ENCODE measurements at places on chromosomes 4 and X. TPM values are rescaled to one million over a fixed set of nuclear protein-coding genes. Genes with fewer than 3 reads are reported as not detected.

DNA sequence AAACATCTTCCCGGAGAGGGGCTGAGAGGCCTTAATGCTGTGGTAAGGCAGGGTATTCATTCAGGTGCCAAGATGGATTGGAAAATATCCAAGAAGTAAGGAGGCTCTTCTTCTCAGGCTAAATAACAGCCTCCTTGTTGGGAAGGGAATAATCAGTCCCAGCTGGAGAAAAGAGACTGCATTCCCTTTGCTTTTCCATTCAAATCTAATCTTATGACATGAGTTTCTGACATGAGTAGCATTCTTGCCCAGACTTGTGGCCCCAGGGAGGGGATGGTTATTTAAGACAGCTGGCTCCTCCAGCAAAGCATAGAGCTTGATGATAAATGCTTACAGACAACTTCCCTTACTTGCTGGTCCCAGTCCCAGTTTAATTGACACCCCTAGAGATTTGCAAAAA is 98.3 kb downstream of the DCLK2 start:
- no peaks in the 10 kb centered on the region for H3K27me3 ChIP-seq
- DNase-seq = no peak
- H3K4me3 ChIP-seq = no peak overlapping the region
- peaks cover 19% of the 10 kb centered on the region for H3K4me1 ChIP-seq

DNA sequence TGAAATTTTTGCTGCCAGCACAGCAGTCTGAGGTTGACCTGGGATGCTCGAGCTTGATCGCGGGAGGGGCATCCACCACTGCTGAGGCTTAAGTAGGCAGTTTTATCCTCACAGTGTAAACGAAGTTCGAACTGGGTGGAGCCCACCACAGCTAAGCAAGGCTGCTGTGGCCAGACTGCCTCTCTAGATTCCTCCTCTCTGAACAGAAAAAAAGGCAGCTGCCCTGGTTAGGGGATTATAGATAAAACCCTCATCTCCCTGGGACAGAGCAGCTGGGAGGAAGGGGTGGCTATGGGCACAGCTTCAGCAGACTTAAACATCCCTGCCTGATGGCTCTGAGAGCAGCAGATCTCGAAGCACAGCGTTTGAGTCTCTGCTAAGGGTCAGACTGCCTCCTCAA is 314.6 kb downstream of the STPG2 start:
- no peak for DNase-seq
- no peak overlapping the region for H3K27ac ChIP-seq
- peaks cover 4% of the 10 kb centered on the region for H3K27me3 ChIP-seq
- no peaks in the 10 kb centered on the region for H3K4me1 ChIP-seq

GRCh38 chr4:154368060-154368459 is 123.5 kb downstream of the DCHS2 start:
- no peak overlapping the region for H3K4me3 ChIP-seq
- peaks cover 3% of the 10 kb centered on the region for H3K36me3 ChIP-seq
- peaks cover 4% of the 10 kb centered on the region for H3K4me1 ChIP-seq
- H3K27me3 ChIP-seq = no peaks in the 10 kb centered on the region
- no peak overlapping the region for H3K27ac ChIP-seq

DNA sequence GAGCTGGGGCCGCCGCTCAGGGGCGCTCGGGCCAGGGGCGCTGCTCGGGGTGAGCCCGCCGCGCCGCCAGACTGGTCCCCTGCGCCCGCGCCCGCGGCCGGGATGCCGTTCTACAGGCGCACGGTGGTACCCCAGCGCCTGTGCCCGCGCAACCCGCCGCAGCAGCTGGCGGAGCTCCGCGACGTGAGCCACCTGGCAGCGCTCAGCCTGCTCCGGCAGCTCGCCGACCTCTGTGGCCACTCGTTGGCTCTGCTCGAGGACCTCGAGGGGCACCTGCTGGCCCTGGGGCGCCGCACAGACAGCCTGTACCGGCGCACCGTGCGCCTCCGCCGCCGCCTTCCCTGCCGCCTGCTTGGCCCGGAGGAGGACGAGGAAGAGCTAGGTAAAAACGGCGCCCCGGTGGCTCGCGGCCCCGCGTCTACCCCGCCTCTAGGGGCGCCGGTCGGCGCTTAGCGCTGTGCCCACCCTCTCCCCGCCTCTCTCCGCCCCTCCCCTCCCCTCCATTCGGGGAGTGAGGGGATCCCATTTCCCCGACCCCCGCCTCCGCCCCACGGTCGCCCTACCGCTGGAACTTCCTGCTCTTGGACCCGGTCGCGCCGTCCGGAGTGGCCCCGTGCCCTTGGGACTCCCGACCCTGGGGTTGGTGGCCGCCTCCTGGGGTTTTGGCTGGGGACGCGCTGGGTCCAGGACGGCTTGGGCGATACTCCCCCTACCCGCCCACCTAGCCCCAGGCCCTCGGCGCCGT is 513 bp downstream of the NHSL2 start:
- no peak overlapping the region for H3K27ac ChIP-seq
- H3K36me3 ChIP-seq = no peaks in the 10 kb centered on the region
- no peak overlapping the region for H3K4me3 ChIP-seq

The ITIH6 gene
- total RNA-seq = not detected

GRCh38 chr4:95193391-95194224 is 355.2 kb downstream of the UNC5C start:
- H3K36me3 ChIP-seq = peaks cover 5% of the 10 kb centered on the region
- H3K27ac ChIP-seq = peak overlapping the region; percentile 57
- peaks cover 8% of the 10 kb centered on the region for H3K27me3 ChIP-seq
- no peak for DNase-seq

The AVPR2 gene
- total RNA-seq = not detected

DNA sequence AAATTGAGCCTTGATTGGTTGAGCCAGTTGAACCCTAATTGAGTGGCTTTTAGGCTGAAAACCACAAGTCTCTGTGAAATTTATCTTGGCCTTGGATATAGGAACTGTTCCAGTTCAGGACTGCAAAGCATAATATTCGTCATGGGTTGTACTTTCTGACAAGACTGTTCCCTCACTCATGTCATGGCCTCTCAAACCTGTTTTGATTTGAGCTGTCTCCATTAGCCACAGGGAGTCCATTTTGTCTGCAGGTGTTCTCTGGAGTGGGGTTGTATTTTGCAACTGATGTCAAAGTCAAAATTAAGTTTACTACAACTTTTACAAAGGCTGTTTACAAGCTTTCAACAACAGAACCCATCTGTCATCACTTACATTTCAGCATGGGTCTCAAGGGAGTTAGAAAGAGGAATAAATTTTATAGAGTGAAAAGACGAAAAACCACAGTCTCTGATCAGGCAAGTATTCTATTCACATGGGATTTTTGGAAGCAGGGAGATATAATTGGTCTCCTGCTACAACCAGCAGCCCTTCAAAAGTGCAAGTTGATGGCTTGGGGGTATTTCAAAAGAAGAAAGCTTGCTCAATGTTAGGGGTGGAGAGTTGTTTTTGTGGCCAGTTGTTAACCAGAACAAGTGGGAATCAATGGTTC is 1716.3 kb downstream of the C4orf33 start:
- H3K4me1 ChIP-seq = peaks cover 2% of the 10 kb centered on the region
- no peak overlapping the region for H3K4me3 ChIP-seq
- peaks cover 4% of the 10 kb centered on the region for H3K36me3 ChIP-seq
- no peaks in the 10 kb centered on the region for H3K27me3 ChIP-seq

DNA sequence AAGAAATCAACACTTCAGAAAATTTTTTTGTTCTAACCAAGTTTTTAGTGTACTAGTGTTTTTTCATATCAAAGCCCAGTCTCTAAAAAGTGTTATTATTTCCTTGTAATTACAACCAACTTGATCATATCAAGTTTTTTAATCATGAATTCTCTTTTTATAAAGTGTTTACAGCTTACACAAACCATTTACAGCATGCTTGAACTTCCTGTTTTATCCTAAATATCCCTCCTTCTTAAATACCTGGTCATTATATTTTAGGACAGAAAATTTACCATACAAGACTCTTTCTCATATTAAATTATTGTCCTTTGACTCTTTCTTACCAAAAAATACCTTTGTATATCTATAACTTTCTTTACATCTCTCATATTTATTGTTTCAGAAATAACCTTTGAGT is 89.4 kb upstream of the NPY2R start:
- H3K27ac ChIP-seq = no peak overlapping the region
- no peaks in the 10 kb centered on the region for H3K36me3 ChIP-seq
- no peak for DNase-seq
- H3K4me3 ChIP-seq = no peak overlapping the region
- no peaks in the 10 kb centered on the region for H3K4me1 ChIP-seq

The RAI2 gene
- 1.4 TPM for total RNA-seq

- DNase-seq = no peak
- no peaks in the 10 kb centered on the region for H3K27me3 ChIP-seq
- peaks cover 8% of the 10 kb centered on the region for H3K4me1 ChIP-seq
- H3K36me3 ChIP-seq = peaks cover 21% of the 10 kb centered on the region
These were observed 6.3 kb downstream of the RAP1GDS1 start for GRCh38 chr4:98267498-98267897.
